ENCODE measurements at places on chromosomes 3 and 15.
A peak's percentile ranks its signal among the peaks of the same experiment; 100 is the strongest.

DNA sequence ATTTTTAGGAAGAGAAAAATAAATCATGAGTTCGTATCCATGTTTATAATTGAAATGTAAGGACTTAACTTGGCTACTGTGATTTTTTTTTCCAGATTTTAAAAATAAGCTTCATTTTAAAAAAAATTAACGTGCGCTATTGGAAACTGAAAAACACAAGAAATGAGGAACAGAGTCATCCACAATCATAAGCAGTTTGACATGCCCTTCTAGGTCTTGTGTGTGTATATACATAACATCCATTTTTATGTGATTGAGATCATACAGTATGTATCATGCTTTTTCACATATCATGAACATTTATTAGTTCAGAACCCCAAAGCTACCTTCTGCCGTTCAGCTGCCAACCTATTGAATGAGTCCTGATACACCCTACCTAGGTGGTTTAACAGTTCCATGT lies 22.7 kb downstream of the IREB2 start:
- DNase-seq = no peak

DNA sequence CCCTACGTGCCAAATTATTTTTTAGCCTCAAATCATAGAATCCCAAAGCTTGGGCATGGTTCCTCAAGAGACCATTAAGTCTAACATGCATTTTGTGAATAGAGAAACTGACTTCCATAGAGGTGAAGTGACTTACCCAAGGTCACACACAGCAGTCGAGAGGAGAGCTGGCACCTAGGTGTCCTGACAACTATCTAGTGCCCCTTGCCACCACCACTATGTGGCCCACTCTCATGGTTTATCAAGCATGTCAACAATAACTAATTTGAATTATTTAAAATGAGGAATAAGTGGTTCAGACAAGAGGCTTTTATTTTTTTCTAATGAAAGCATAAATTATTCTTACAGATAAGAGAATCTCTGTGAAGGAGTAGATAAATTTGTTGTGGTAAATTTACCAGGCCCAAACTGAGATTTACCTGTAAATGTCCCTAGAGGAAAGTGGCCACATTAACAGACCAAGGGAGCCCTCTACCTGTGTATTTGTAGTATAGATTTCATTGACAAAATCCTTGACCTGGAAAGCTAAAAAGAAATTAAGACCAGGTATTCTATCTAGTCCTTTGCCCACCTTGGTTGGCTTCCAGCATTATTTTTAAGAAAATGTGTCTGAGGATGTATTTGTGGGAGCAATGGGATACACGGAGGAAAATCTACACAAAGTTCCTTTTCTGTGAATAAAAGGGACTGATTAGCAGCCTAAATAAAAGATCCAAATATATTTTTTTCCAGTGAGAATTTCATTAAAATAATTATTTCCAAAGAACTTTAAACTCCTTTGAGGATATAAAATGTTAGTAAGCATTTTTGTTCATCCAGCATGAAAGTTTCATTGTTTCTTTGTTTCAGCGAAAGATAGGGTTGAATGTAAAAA lies 49.1 kb downstream of the IQCH start:
- DNase-seq = peak; percentile 42

DNA sequence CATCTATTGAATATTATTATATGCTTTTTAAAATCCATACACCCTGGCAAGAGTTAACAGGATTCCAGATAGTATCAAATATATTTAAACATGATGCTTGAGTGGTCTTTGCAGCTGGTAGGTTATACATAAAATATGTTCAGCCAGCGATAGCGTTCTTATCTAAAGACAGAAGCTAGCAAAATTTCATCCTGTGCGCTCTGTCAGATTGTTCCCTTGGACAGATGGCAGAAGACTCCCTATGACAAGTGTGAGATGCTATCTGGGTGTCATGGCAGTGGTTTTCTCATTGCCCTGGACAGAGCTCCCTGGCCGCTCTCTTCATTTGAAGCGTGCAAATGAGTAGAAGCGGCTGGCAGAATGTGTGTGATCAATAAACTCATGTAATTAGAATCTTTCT lies 175.2 kb upstream of the SOX14 start:
- no peak for DNase-seq

- DNase-seq = no peak
Measured at GRCh38 chr15:62793752-62794144, 248.8 kb upstream of the TPM1 start.

GRCh38 chr3:99958222-99958912 lies 140.7 kb downstream of the CMSS1 start:
- DNase-seq = no peak

GRCh38 chr3:130725746-130726145 lies 20.9 kb downstream of the PIK3R4 start:
- no peak for DNase-seq

- no peak for DNase-seq
Measured at GRCh38 chr3:140931016-140931454, 10.6 kb upstream of the SLC25A36 start.

GRCh38 chr3:84066915-84067314 lies 891.9 kb upstream of the CADM2 start:
- no peak for DNase-seq

- no peak for DNase-seq
Measured at GRCh38 chr15:45892182-45892581, 257.4 kb downstream of the SQOR start.

DNA sequence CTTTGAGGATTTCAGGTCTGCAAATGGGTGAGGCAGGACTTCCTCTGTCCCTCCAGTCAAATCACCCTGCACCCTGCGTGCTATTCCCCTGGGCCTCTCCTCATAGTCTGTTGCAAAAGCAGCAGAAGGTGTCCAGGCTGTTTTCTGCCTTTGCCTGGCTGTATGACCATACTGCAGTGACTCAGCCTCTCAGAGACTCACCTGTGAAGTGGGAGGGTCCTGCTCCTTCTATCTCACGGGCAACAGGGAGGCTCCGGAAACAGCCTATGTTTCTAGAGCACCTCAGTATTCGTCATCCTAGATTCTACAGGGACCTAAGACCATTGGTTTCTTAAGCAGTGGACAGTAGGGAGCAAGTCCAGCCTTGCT lies 216.4 kb downstream of the TLE3 start:
- no peak for DNase-seq

DNA sequence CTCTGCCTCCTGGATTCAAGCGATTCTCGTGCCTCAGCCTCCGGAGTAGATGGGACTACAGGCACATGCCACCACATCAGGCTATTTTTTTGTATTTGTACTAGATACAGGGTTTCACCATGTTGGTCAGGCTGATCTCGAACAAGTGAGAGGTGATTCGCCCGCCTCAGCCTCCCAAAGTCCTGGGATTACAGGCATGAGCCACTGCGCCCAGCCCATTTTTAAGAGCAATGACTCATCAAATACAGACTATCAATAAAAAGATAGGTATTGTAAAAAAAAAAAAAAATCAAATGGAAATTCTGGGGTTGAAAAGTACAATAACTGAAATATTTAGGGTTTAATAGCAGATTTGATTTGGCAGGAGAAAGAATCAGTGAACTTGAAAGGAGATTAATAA lies 129.0 kb downstream of the TJP1 start:
- DNase-seq = no peak

GRCh38 chr3:156216216-156216615 lies 95.8 kb downstream of the KCNAB1 start:
- no peak for DNase-seq

- peak; percentile 48 for DNase-seq
Measured at GRCh38 chr3:194346621-194347020, 4.5 kb downstream of the CPN2 start.

GRCh38 chr3:42681361-42682038 lies 3.8 kb upstream of the KLHL40 start:
- DNase-seq = no peak

- DNase-seq = no peak
Measured at GRCh38 chr3:141178551-141178950, 53.1 kb upstream of the PXYLP1 start.

- peak; percentile 5 for DNase-seq
Measured at GRCh38 chr3:42701371-42702065, 1.1 kb downstream of the HHATL start.

- DNase-seq = no peak
Measured at GRCh38 chr15:59176653-59177316, 29.9 kb upstream of the LDHAL6B start.
